M059J (cell line): ENCODE measurements at places on chromosomes 6 and 20.

GRCh38 chr20:19806806-19807190, 48.7 kb downstream of the RIN2 start:
- no peak for DNase-seq

- DNase-seq = no peak
These were observed 20.4 kb downstream of the IL20RA start for GRCh38 chr6:137024237-137024990.

GRCh38 chr6:138722425-138723371, 50.9 kb upstream of the CCDC28A start:
- peak; percentile 97 for DNase-seq

DNA sequence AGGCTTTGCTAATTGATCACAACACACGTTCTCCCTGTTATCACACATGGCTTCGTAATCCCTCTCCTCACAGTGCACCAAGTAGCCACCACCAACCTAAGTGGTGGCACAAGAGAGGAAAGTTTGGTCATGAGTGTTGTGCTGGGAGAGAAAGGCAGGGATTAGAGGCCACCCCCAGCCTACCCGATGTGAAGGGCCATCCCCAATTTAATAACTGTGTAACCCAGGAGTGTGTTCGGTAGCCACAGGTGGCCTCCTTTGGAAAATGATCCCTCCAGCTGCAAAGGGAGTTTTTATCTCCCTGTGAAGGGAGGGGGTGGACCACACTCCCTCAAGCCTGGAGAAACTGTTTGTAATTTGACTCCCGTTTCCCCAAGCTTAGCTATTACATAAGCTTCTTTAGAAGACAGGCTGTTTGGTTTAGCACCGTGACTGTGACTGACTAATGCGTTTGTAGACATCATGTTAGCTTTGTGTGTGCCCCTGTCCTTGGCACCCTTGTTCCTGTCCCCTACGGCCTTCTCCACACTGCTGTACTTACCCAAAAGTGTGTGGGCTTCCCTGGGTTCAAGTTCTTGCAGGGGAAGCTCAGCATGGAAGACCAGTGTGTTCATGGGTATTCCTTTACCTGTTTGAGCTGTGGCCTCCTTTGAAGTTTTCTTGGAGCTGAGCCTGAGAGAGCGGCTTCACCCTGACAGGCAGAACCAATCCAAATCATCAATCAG, 20.6 kb downstream of the PPP1R16B start:
- DNase-seq = peak; percentile 78

GRCh38 chr20:64037498-64038213, 1.7 kb downstream of the C20orf204 start:
- DNase-seq = peak; percentile 40

GRCh38 chr6:147078602-147079001, 125.6 kb upstream of the STXBP5 start:
- peak; percentile 29 for DNase-seq

DNA sequence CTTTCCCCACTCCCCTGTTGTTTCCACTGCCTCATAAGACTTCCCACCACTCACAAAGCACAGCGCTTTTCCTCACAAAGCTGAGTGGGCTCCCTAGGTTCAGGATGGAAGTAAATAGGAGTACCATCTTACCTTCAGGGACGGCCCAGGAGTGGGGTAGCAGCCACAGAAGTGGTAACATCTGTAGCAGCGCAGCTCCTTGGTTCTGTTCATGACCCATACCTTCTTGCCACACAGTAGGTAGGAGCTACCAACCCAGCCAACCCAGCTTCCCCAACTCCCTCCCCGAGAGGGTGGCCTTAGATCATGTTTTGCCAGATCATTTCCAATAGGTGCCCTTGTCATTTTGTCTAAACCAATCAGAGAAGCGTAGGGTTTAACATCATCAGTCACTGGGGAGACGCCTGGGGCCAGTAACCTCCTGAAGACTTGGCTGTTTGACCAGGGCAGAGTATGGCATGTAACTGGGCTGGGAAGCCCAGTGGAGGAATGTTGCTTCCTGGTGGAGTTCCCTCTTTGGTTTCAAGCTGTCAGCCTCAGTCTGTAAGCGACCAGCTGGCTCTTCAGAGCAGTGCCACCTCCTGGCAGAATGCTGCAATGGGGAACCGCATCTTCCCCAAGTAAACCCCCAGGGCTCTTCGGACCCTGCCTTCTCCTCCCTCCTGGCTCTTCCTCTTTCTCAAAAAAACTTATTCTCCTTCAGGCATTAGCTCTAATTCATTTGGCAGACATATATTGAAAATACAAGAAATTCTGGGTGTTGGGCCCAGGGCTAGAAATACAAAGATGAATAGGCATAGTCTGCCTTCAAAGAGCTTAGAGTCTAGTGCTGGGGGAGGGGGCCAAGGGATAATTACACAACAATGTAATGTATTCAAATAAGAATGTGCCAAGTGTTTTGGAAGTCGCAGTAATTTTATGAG, at the start of gene HLA-DMA:
TSS of gene HLA-DMA (minus strand) at position 281 of the 923 bp plus-strand sequence. CDS start at position 220, 61 bp downstream.
- DNase-seq = peak; percentile 96

GRCh38 chr6:98024359-98024758, 741.3 kb upstream of the MMS22L start:
- no peak for DNase-seq

DNA sequence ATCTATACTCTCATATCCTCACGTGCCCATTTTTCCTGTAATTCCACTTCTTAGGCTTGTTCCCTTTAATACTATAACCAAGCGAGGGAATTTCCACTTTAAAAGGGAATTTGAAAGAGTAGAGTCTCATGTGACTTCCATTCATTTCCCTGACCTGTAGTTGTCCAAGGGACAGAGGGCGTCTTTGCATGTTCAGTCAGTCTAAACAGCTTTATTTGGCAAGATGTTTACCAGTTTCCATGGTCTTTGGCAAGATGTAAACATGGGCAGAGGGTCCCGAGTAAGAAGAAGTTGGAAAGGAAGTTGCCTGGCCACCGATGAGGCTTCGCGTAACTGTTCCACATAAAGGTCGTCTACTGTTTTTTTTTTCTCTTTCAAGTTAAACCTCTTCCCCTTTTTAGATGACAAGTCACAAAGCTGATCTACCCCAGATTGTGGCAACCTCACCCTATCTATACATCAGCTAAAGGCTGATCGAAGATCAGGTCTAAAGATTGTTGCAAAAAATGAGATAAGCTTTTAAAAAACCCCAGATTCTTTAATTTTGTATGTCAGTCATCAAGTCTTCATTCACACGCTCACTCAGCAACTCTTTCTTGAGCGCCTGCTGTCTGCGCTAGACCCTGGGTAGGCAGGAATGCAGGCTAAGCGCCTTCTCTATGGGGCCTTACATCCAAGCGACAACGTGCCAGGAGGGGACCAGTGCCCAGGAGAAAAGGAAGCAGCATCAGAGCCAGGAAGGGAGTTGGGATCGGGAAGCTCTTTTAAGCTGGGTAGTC, 31.7 kb upstream of the CCR6 start:
- DNase-seq = no peak

GRCh38 chr20:49570161-49570827, 2.4 kb upstream of the PTGIS start:
- DNase-seq = no peak

GRCh38 chr6:37039958-37040357, 34.5 kb downstream of the FGD2 start:
- DNase-seq = no peak

GRCh38 chr6:107192830-107193229, 77.5 kb upstream of the BEND3 start:
- DNase-seq = no peak

DNA sequence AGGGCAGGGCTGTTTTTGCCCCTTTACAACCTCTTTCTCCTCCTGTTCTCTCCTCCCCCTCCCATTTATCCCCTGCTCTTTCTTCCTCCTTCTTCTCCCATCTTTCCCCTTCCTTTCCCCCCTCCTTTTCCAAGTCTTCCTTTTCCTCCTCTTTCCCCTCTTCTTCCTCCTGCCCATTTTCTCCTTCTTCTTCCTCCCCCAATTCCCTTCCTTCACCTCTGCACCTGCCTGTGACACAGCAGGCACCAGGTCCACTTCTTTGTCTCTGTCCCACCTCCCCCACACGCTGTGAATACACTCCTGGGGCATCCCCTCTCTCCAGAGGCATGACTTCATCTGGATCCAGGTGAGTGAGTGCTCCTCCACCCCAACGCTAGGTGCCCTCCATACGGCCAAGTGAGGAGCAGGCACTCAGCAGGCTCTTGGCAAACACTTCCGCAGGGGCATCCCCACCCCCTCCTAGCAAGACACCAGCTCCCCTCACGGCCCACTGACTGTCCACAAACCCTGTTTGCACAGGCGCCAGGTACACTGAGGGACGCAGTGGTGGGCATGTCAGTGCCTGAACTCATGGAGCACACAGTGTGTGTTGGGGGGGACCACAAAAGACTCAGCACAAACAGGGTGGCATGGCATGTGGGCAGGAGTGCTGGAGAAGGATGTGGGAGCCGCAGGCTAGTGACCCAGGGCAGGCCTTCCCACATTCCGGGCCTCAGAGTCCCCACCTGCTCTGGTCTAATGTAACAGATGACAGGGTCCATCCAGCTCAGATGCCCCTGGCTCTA, 10.7 kb upstream of the TLDC2 start:
- no peak for DNase-seq

GRCh38 chr20:38094373-38094891, 60.9 kb downstream of the RPRD1B start:
- peak; percentile 94 for DNase-seq

- DNase-seq = no peak
These were observed 3.5 kb upstream of the PLCG1 start for GRCh38 chr20:41133709-41134361.

DNA sequence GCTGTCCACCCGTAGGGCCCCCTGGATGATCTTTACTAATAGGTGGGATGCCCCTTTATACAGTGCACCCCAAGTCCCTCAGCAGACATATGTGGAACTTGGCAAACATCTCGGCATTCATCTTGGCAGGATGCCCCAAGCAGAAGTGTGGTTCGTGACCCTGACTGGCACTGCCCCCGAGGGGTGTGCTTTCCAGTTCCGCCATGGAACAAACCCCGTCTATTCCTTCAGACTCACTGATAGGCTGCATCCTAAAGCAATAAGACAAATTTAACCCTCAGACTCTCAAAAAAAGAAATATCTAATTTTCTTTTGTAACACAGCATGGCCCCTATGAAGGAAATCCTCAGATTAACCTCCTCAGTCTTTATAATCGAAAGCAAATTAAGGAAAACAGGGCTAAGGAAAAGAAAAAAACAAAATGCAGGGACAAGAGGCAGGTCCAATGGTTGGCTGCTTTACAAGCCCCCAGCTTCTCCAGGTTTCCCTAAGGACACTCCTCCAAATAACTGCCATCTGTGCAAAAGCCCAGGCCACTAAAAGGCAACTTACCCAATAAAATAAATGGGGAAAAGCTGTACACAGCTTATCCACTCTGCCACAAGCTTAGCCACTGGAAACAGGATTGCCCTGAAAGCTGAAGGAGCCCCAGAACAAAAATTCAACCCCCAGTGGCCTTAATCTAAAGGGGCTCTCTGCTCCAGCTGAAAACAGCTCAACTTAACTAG, 30.5 kb upstream of the RIPK1 start:
- no peak for DNase-seq

DNA sequence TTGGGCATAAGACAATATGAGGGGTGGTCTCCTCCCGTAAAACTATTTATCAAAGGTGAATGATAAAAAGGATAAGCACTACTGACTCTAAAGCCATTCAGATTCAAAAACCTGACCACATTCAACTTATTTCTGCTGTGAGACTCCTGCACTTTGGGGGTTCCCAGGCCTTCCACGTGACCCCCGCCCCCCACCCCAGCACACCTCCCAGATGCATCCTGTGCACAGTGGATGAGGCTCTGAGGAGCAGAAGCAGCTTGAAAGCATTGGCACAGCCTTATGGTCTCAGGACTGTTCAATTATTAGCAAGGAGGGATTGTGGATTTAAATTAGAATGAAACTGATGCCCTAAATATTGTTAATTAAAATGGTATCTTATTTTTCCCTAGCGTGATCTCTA, 55.1 kb upstream of the SAMD5 start:
- DNase-seq = no peak

- peak; percentile 82 for DNase-seq
These were observed 18.5 kb upstream of the C6orf141 start for GRCh38 chr6:49531774-49532569.

DNA sequence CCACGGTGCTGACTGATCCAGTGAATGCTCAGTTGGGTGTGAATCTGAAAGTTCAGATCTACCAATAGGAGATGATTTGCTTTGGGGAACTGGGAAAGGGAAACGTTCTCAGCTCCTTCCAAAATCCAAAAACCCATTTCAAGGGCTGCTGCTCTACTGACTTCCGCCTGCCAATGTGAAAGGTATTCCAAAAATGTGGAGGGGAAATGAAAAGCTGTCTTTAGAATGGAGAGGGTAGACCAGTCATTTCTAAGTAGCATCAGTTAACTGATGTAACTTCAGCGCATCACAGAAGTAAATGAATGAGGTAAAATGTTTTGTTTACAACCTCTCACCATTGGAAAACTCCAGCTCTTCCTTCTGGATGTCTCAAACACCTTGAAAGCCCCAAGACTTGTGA, 19.6 kb upstream of the EYA2 start:
- DNase-seq = no peak

DNA sequence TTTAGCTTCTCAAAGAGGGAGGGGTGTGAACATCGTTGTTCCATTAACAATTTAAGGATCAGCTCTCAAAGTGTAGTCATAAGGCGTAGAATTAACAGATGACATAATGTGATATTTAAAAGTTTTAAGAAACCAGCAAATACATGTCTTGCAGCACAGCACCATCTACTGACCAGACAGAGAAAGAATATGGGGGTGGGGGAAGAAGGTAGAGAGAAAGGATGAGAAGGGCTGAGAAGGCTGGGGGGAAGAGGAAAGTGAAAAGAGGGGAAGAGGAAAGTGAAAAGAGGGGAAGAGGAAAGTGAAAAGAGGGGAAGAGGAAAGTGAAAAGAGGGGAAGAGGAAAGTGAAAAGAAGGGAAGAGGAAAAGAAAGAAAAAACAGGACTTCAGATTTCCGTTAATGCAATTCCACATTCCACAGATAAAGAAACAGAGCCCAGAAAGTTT, 80.9 kb downstream of the HAO1 start:
- peak; percentile 74 for DNase-seq

DNA sequence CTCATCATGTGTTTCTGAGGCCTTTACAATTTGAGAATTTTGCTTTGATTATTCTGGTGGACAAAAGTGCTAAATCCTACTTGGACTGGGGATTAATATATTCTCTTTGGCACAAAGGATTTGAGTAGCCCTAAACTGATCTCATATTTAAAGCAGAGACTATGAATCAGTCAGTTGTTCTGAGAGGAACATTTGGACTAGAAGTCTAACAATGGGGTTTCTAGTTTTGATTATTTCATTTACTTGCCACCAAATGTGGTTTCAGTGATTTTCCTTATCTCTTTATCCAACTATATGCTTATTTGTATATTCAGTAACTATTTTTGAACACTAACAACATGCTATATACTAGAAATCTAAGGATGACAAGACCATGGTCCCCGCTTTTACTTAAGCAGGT, 81.4 kb downstream of the PDE10A start:
- DNase-seq = no peak

DNA sequence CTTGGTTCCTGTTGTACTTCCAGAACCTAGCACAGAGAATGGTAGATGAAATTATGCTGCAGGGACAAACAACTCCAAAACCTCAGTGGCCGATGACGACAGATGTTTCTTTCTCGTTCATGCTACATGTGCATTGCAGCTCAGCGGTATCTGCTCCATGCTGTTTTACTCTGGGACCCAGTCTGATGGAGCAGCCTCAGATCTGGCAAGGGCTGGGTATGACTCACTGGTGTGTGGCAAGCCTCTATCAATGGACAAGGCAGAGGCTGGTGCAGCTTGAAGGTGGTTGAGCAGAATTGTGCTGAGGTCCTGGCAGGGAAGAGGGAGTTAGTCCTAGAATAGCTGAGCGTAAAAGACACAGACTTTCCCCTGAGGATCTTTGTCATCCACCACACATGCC, 10.3 kb upstream of the BLCAP start:
- peak; percentile 89 for DNase-seq

GRCh38 chr20:51305316-51306052, 237.0 kb downstream of the NFATC2 start:
- DNase-seq = no peak
